Aortic smooth muscle cell (primary cell): ENCODE measurements at places on chromosomes 3 and 15. TPM values are rescaled to one million over a fixed set of nuclear protein-coding genes. Genes with fewer than 3 reads are reported as not detected.

The CFAP100 gene
- not detected in 2 replicates for total RNA-seq

The AMIGO3 gene
- total RNA-seq: not detected in 2 replicates

The CX3CR1 gene
- under 0.01 TPM in 2 replicates for total RNA-seq

The GOLGB1 gene
- total RNA-seq: 69.0 and 76.9 TPM in 2 replicates

The RHOV gene
- total RNA-seq: 0.06 TPM in 1 of 2 replicates, not detected in the other

The RAD51 gene
- 4.0 and 6.9 TPM in 2 replicates for total RNA-seq

The ITIH1 gene
- 0.40 and 0.56 TPM in 2 replicates for total RNA-seq

The GP5 gene
- 0.26 and 0.44 TPM in 2 replicates for total RNA-seq

The SPINK8 gene
- not detected in 2 replicates for total RNA-seq

The MYO5C gene
- 0.50 and 0.53 TPM in 2 replicates for total RNA-seq

The SPATA12 gene
- total RNA-seq: under 0.01 and 0.06 TPM in 2 replicates

The SEMA5B gene
- 0.53 and 3.6 TPM in 2 replicates for total RNA-seq

The P2RY13 gene
- not detected in 2 replicates for total RNA-seq
